ENCODE measurements at places on chromosomes 7 and 10. TPM values are rescaled to one million over a fixed set of nuclear protein-coding genes. Genes with fewer than 3 reads are reported as not detected.

GRCh38 chr10:122786269-122786668 is 59.4 kb downstream of the CUZD1 start:
- no peak for DNase-seq

DNA sequence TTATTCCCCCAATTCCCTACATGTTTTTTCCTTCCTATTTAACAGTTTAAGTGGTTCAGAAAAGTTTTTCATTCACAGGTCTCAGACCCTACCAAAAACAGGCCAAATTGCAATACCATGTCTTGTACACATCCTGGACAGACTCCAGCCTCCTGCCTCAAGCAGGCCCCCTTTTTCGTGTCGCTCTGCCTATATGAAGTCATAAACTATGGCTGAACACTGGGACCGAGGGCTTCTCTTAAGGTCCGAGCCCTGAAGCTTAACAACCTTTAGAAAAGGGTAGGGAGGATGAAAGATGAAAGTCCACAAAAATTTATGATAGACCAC is 1.4 kb downstream of the FBXW4 start:
- DNase-seq = no peak

GRCh38 chr10:70495691-70496261 is 17.2 kb downstream of the PALD1 start:
- no peak for DNase-seq

GRCh38 chr10:49177391-49178355 is 10.5 kb downstream of the TMEM273 start:
- DNase-seq = no peak

DNA sequence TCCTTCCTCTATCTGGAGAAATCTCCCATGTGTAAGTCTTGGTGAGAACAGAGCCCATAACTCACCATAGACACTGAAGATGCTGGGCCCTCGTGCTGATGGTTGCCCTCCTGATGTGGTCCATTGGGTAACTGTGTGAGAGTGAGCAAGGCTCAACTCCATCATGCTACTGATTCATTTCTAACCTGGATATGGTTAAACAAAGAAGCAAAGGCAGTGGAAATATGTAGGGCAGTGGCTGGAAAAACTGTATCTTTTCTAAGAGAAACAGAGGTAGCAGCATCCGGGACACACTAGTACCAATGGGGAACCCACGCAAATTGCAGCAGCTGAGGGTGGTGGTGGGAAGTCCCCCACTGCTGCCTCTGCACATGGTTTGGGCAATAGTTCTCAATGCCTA is 221.7 kb downstream of the KLF6 start:
- DNase-seq = no peak

GRCh38 chr10:5581670-5582566 is 57.2 kb downstream of the CALML3 start:
- no peak for DNase-seq

- no peak for DNase-seq
Observed at GRCh38 chr10:60789340-60789739, 11.1 kb downstream of the CDK1 start.

GRCh38 chr10:4215963-4216575 is 431.1 kb upstream of the KLF6 start:
- DNase-seq = no peak

GRCh38 chr7:70338015-70338414 is 739.7 kb downstream of the AUTS2 start:
- DNase-seq = no peak

DNA sequence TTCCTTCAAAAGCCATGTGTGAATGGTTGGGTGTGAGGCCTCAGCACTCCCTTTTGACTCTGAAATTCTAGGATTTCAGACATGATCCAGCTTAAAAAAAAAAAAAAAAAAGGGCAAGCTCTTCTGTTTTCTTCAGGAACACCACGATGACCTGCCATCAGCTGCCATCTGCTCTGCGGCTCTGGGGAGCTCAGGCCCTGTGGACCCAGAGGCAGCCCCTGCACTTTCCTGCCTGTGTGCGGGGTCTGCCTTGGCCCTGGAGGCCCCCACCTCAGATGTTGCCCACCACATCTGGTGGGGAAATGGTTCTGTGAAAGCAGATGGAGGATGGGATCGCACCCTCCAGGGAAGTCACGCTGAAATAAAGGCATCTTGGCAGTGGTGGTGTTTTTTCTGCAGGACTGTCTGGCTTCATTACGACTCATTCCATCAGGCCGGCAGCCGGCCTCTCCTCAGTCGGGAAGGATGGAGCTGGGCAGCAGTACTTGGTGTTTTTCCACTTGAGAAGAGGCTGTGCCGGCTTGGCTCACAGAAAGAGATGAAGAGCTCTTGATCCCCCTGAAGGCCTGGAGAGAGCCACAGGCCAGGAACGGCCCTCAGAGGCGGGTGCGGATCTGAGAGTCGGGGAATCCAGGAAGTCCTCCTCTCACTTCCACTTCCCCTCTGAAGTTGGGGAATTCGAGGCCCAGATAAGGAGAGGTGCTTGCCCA is 66.1 kb upstream of the AQP1 start:
- DNase-seq = no peak

- no peak for DNase-seq
Observed at GRCh38 chr10:35384265-35384868, 48.1 kb downstream of the CCNY start.

- DNase-seq = no peak
Observed at GRCh38 chr7:30563326-30563942, 31.2 kb upstream of the GARS1 start.

GRCh38 chr7:21983056-21983455 is 37.4 kb upstream of the CDCA7L start:
- DNase-seq = no peak

DNA sequence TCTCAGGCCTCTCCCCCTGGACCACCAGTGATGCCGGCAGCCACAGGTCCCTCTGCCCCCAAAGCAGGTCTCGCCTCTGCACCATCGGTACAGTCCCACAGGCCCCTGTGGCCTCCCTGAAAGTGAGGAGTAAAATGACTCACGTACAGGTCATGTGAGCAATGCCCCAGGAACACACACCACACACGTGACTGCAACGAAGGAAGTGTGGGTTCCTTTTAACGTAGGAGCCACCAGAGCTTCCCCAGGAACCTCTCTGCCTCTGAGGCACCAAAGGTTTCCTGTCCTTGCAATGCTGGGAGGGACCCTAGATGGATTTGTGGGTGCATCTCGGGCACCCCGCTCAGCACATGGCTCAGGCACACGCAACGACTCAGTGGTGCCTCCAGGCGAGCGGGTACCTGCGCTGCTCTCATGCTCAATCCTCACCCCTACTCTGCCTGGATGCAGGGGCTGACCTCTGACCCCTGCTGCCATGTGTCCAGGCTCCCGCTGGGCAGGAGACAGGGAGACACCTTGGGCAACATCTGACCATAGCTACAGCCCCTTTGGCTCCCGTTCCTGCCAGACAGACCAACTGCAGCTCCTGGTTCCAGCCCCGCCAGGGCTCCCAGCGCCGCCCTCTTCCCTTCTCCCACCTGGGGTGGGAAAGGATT is 120.7 kb downstream of the PRKAG2 start:
- DNase-seq = peak; percentile 33

GRCh38 chr10:55078121-55078520 is 277.1 kb upstream of the PCDH15 start:
- DNase-seq = no peak

CYP2C19 gene
- total RNA-seq = not detected

PTPN12 gene
- 30.9 TPM for total RNA-seq

TMEM176B gene
- not detected for total RNA-seq

UNCX gene
- not detected for total RNA-seq

PNLIPRP2 gene
- not detected for total RNA-seq

NEUROD6 gene
- not detected for total RNA-seq

PUS7 gene
- 6.5 TPM for total RNA-seq

SPDYE8 gene
- not detected for total RNA-seq

MMRN2 gene
- total RNA-seq = not detected

All from naive thymus-derived CD8-positive, alpha-beta T cell (primary cell).